ENCODE measurements at places on chromosomes 4 and X.

DNA sequence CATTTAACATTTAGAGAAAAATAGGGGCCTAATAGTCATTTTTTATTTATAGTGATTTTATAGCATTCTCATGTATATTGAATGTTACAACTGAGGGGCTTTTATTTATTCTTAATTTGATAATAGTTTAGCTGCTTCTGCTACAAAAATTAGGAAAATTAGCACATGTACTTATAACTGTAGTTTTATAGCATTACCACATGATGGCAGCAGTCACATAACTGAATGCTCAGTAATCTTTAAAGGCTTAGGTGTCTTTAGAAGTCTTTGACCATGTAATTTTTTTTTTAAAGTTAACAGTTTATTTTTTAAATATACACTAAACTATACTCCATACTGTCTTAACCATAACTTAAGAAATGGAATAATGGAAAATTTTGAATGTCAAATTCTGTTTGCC is 136.6 kb downstream of the STAG2 start:
- no peak for DNase-seq

DNA sequence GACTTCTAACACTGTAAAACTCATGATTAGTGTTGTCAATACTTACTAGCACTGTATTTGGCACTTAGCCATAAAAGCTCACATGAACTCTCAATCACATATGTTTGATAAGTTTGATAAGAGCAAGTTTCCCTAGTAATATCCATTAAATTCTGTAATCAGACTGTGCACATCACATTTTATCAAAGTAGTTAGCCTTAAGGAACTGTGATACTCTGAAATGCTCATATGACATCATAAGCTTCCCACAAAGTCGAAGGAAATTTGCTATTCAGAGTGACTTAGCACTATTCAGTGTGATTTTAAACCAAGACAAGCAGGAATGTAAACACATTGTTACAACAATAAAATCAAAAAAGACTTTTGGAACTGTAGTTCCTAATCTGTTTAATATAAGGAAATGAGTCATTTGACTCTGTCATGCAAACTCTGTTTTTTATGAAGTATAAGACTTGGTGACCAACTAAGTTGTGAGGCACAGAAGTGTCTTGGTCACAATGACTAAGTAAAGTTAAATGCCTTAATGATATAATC is 6.7 kb downstream of the SLC7A11 start:
- DNase-seq = no peak

- no peak for DNase-seq
Measured at GRCh38 chrX:22060415-22061280, 28.5 kb downstream of the PHEX start.

DNA sequence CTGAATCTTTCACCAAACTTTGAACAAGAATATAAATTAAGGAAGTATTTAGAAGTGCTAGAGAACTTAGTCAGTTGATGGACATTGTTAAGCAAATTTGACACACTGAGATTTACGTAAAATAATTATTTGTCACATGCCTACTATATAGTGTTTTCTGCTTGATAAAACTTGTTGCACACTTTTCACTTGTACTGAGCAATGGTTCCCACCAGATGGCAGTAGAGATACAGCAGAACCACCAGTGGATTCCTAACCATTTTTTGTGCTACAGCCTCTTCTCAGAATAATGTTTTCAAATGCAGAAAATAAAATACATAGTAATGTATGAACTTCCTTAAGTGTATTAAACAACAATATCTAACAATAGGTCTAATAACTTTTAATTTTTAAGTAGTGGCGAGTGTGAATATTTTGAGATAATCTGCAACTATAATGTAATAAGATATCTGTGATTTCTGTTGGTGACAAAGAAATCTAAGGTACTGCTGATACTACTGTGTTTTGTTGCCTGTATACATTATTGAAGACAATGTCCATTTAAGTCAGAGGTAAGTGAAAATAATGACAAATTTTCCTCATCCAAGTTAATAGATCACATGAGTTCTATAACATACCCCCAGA is 81.2 kb downstream of the APOOL start:
- DNase-seq = no peak

DNA sequence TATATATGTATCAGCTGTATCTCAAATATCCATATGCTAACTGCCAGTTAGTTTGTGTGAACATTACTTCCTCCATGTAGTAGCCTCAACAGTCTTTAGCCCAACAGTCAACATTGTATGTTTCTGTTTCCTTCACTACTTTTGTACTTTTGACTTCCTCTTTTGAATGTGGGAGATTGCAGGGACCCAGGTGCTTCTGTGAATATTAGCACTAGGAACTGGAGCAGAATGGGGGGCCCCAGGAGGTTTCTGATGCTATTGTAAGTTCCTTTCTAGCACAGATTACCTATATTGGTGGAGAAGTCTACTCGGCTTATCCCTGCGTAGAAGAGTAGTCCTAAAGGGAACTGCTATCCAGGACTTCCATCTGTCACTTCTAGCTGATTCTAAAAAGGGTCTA is 2.3 kb downstream of the PLAC8 start:
- no peak for DNase-seq

DNA sequence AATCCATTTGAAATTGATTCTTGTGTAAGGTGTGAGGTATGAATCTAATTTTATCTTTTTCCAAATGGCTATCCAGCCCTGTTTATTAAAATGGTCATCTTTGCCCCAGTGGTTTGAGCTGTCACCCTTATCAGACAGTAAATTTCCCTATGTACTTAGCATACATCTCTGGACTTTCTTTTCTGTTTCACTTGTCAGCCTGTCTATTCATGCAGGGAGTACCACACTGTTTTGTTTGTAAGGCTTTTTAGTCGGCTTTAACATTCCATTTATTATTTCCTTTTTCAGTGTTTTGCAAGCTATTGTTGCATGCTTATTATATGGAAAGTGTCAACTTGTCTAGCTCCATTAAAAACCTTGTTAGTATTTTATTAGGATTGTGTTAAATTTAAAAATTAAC is 155.8 kb downstream of the STAG2 start:
- DNase-seq = no peak

DNA sequence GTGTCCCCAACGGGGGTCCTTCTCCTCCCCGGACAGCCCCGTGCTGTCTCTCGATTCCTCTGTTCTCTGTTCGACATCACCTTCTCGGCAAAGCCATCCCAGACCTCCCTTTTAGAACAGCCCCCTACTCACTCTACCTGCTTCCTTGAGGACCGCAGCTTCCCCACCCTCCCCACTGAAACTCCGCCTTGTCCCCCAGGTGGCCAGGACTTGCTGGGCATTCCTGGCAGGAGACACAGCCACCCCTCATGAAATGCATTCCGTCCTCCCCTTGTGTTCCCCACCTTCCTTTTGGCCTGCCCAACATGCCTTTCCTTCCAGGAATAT is 34.8 kb upstream of the GPR78 start:
- no peak for DNase-seq

GRCh38 chrX:39736216-39737211 is 361.2 kb downstream of the BCOR start:
- DNase-seq = no peak

DNA sequence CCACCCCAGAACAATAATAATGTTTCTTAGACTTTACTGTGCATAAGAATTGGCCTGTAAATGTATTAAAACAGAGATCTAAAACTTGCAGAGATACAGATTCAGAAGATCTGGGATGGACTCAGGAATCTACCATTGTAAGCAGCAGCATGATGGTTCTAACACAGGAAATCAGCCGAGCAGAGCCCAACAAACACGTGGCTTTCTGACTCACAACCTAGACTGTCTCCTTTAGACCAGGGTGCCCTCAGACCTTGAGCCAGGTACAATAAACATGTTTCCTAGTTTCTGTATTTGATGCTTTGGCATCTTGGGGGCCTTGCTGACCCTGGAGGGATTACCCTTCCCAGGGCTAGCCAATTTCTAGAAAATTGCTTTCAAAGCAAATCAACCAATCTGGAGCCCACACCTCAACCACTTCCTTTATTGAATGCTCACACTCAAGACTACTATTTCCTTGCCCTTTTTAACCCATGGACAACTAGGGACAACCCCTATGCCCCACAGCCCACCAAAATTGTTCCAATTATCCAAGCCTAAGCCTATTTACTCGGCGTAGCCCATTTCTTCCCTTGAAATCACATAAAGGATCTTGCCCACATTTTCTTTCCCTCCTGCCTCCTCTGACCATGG is 80.5 kb downstream of the TBC1D9 start:
- DNase-seq = no peak

GRCh38 chr4:78732332-78733104 is 43.6 kb upstream of the BMP2K start:
- DNase-seq = no peak
